Activated CD4-positive, alpha-beta T cell treated with anti-CD3 and anti-CD28 coated beads for 24 hours (primary cell): ENCODE measurements at places on chromosomes 7 and 10.

- no peak for DNase-seq
These were observed 69.8 kb downstream of the CDK6 start for GRCh38 chr7:92766461-92767003.

DNA sequence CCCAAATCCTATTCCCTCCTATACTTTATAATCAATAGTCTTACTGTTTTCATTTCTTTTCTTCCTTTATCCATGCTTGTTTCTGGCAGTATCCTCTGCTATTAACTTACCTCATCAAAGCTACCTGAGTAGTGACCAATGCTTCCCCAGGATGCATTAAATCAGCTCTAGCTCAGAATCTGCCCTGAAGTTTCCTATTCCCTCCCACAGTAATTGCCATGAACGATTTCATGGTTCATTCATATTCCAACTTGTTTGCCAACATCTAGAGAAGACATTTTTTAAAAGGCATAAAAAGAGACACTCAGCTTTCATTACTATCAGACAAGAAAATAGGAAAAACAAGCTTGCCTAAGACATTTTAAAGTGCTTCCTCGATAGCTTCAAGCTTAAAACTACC, 42.3 kb downstream of the COA1 start:
- DNase-seq: no peak

GRCh38 chr7:141220263-141220880, 146.5 kb downstream of the TMEM178B start:
- DNase-seq: no peak

- DNase-seq: no peak
These were observed 27.1 kb downstream of the ZNF800 start for GRCh38 chr7:127365164-127365956.

DNA sequence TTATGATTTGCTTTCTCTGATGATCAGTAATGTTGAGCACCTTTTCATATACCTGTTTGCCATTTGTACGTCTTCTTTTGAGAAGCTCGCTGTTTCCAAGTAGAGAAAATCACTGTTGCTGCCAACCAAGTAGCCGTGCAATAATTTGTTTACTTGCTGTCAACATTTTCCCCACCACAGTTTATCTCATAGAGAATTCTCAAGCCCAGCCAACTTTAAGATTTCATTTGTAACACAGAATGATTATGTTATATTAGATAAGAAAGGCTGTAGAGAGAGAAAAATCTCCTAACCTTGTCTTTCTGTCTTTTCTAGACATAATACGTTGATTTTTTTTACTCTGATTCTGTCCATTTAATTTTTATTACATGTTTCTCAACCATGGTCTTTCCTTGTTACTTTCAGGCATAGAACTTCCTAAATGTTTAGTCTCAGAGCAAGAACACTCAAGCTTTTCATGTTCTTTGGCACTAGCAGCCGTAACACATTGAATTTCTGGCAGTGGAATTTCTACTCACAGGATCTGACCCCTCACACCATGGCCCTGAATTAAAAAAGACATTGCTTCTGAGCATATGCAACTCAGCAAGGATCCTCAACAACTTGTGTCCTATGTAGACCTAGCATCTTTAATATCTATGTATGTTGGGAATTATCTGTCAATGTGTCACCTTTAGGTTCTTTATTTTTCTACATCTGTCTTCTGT, 23.1 kb downstream of the RPA3 start:
- no peak for DNase-seq

- no peak for DNase-seq
These were observed 203.9 kb upstream of the NEBL start for GRCh38 chr10:21100871-21101514.

- DNase-seq: no peak
These were observed 12.8 kb downstream of the PRKAG2 start for GRCh38 chr7:151864081-151864480.

DNA sequence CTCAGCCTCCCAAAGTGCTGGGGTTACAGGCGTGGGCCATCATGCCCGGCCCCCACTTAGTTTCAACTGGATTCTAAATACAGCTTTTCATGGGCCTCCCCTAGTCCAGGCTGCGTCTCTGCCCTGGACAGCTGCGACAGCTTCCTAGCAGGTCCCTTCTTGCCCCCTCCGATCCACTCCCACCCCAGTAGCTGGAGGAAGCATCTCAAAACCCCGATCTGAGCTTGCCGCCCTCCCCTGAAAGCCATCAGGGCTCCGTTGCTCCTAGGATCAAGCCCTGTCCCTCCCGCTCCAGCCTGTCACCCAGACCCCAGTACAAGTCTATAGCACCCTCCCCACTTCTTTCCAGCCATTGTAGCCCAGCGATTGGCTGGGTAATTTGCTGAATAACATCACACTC, 64.5 kb downstream of the VWA2 start:
- DNase-seq: no peak

GRCh38 chr7:134905375-134905774, 80.9 kb upstream of the AGBL3 start:
- DNase-seq: no peak

DNA sequence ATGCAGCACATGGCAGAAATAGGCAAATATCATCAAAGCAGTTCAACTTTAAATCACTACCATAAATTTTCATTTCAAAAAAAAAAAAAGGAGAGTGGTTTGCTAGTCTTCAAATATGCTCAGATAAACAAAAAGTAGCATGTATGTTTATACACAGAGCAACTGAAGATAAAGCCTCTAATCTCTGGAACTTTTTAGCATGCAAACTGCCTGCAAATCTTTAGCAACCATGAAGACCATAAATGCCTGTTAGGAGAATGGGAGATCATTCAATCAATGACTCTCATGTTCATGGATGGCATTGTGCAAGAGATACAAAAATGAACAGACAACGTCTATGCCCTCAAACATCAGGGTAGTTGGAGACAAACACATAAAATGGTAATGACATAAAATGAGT, 57.3 kb downstream of the ORC5 start:
- DNase-seq: no peak

- DNase-seq: no peak
These were observed 45.1 kb downstream of the ZNF503 start for GRCh38 chr10:75356484-75356883.

DNA sequence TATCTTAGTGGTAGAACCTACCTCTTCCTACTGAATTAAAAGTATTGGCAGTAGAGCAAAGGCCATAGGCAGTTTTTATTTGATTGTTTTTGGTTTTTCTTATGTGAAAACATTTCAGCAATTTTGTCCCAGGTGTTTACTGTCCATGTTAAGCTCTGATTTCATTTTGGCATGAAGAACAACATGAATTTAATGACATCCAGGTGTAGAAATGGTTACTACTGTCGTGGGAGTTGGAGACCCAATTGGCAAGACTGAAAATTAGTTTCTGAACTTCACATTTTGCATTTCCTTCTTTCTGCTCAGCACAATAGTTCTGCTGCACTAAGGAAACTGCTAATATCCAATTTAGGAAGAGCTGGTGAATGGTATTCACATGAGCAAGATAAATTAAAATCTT, 38.0 kb upstream of the TMEM196 start:
- no peak for DNase-seq

DNA sequence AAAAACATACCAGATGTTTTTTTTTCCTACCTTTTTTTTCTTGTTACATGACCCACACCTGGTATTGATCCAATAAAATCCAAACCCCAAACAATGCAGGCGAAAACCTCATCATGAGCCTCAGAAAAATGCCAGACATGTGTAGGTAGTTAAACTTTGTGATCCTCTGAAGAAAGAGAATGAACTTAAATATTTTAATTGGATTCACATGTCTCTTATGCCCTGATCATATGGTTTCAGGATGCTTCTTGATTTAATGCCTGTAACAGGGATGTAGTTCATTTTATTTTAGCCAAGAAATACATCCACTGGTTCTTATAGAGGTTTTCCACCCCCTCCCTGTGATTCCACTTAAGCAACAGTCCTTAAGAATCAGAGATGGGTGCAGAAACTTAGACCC, 451.6 kb downstream of the TYW1 start:
- no peak for DNase-seq

DNA sequence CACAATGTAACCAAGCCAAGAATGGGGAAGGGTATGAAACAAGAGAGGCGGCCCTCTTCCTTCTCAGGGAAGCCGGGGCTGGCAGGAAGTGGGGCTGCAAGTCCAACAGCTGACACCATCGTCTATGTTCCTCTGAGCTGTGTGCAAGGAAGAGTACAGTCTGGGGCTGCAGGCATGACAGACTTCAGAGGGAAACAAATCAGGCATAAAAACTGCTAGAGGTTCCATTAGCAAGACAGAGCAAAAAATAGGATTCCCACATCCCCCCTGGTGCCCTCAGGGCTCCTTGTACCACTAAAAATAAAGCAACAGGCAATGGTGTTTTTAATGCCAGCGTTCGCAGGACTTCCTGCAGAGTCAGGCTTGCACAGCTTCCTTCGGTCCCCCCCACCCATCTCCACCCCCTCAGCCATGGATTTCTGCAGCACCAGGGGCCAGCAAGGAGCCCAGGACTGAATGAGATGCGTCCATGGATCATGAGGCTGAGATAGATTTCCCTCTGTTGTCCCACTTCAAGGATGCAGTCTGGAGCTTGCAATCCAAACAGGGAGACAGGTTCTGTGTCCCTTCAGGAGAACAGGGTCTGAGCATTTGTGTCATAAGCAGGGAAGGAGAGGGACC, 34.6 kb downstream of the KCNMA1 start:
- no peak for DNase-seq

DNA sequence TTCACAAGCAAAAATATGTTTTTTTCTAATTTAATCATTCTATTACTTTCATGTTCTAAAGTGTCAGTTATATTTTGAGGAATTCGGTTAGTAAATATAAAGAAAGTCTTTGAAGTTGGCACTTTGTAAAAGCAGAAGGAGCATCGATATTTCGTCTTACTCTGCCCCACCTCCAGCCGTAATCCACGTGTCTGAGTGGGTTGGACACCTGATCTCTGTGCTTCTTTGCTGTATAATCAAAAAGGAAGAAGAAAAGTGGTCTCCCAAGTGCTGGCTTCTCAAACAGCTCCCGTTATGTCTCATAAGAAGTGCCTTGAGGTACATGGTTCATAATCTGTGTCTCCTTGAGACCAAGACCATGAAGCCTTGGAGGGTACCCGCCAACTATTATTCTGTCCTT, 19.8 kb downstream of the PRKAR2B start:
- no peak for DNase-seq

- no peak for DNase-seq
These were observed 113.7 kb downstream of the ARL4A start for GRCh38 chr7:12801107-12801506.

DNA sequence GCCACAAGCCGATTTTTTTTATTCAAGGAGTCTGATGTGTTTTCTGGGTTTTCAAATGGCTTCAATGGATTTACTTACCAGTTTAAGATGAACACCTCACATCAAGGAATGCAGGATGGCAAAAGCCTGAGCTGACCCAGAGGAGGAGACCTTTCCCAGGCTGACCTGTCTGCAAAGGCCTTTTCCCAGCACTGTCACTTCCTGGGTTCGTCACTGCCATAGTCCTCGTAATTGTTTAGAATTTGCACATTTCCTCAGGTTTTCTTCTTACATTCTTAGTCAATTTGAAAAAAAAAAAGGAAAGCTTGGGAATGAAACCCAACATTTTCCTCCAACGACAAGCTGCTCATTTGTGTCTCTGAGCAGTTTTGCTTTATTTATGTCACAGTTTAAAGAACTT, 42.0 kb downstream of the PTER start:
- DNase-seq: no peak

DNA sequence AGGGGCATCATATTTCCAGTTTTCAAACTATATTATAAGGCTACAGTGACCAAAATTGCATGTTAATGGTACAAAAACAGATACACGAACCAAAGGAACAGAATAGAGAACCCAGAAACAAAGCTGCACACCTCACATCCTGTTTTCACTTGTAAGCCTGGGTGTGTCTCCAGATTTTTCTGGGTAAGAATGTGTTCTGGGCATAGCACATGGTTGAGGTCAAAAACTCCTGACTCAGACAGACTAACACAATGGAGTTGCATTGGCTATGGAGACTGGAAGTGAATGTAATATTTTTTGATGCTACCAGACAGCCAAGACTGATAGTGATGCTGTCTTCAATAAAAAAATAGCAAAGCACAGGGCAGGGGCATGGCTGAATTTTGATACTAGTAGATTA, 1175.2 kb downstream of the NXPH1 start:
- no peak for DNase-seq

DNA sequence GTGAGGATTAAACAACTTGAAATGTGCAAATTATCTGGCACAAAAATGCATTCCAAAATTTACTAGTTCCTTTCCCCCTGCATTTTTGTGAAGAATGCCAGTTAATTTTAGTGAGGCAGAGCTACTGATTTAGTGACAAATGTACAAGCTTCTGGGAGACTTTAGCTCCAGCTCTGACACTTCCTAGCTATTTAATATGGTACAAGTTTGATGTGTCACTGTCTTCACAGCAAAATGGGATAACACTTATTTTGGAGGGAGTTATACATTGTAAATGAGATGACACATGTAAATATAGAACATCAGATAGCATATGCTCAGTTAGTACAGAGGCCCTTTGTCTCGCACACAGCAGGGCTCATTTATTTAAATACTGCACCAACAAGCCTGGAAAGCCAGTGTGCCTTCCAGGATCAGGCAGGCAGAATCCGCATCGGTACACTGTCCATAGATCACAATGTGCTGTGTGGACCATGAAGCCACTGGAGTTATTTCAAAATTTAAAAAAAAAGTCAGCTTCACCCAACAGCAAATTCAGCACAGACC, 48.7 kb downstream of the ELMO1 start:
- DNase-seq: no peak

DNA sequence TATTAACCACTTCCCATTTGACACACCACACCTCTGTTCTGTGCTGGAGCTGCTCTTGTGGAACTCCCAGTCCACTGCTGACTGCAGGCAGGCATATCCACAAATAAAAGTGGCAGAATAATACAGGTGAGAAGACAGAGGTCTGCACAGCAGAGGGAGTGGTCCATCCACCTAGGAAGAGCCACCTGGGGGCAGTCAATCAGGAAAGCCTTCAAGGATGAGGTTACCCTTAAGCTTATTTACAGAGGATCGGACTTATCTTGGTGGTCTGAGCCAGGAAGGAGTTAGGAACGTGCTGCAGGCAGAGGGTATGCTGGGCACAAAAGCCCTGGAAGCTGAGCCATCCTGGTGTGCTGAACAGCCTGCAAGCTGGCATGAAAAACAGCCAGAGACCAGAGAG, 78.7 kb downstream of the FRMPD2 start:
- no peak for DNase-seq

- DNase-seq: no peak
These were observed 24.3 kb downstream of the ZCCHC24 start for GRCh38 chr10:79420974-79421688.

- no peak for DNase-seq
These were observed 168.4 kb downstream of the CACNB2 start for GRCh38 chr10:18308600-18308999.
